ENCODE measurements at places on chromosomes 11 and 22.

GRCh38 chr11:44190883-44191230 lies 95.4 kb downstream of the EXT2 start:
- no peak for DNase-seq

DNA sequence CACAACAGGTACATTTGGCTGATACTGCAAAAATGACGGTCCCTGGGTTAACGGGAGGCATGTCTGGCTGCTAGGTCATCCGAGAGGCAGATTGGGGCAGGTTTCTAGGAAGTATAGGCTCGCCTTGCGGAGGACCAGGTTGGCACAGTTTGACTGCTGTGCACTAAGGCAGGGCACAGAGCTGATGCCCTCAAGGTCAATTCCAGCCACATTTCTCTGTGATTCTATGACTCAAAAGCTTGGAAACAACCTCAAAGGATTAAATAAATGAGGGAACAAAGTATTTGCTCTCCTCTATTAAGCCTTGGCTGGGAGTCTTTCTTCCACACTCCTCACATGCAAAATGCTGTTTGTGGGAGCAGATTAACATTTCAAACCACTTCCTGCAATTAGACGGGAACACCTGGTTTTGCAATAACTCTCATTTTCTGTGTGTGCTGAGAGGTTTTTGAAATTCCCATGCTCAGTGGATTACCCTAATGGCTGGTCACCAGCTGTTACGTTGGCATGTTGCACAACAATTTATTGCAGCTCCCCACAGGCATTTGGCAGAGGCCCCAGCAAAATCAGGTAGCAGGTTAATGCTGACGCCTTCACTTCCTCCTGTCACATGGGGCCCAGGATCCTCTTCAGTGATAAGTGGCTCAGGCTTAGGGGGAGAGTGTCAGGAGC lies 61.0 kb upstream of the PLET1 start:
- DNase-seq, result no peak

DNA sequence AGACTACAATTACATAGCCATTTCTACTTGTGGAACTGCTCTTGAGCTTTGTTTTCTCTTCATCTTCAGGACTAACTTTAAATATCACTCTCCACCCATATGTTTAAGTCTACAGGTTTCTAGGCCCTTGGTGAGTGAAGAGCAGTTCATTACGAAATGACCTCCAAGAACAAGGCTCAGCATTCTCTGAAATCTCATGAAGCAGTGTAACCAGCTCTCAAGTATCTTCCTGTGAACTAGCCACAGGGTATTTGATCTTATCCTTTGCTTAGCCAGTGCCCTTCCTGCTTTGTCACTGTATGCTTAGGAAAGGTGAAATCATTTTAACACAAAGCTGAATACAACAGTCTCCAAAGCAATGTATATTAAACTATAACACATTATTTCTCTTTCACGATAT lies 20.4 kb upstream of the LYVE1 start:
- DNase-seq, result no peak

GRCh38 chr11:75264971-75265370 lies 24.4 kb downstream of the TPBGL start:
- DNase-seq, result peak; percentile 53

DNA sequence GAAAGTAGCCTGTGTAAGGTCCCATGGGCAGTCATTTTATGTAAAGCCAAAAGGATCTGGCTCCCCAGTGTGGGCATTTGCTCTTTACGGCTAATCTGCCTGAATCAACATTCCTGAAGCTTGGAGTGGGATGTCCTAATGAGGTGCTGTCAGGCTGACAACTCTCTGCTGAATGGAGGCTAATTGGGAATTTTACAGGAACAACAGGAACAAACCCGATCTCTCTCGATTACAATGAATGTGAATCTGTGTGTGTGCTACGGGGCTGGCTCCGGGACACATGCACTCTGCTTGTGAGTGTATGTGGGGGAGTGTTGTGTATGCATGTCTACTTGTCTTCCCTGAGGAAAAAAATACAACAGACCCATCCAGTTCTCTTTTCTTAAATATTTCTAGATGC lies 415.2 kb downstream of the TENM4 start:
- no peak for DNase-seq

DNA sequence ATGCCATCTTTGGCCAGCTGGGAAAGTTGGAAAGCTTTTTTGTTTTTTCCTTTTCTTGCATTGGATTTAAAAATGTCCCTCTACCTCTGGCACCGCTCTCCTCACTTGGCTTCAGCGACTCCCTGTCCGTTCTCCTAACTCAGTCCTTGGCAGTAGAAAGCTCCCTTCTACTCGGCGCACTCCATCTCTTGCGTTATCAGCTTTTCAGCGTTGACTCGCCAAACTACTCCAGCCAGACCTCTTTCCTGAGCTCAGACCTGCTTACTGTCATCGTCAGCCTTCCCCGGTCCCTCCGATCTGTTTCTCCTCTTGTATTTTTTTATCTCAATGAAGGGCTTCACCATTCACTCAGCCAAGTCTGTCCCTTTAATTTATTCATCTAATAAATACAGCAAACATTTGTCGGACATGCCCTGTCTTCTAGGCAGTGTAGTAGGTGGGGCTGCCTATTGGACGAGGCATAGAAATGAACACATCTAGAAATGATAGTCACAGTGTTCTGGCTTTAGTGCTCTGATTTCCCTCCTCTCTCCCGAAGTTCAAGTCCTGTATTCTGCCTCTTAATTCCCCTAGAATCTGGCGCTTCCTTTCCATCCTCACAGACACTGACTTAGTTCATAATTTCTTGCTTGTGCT lies 839 bp downstream of the CEP164 start:
- no peak for DNase-seq

GRCh38 chr11:114275280-114275679 lies 20.9 kb upstream of the NNMT start:
- no peak for DNase-seq

All from left forelimb (tissue), 1 donor.